ENCODE measurements at places on chromosomes 5 and 9.

DNA sequence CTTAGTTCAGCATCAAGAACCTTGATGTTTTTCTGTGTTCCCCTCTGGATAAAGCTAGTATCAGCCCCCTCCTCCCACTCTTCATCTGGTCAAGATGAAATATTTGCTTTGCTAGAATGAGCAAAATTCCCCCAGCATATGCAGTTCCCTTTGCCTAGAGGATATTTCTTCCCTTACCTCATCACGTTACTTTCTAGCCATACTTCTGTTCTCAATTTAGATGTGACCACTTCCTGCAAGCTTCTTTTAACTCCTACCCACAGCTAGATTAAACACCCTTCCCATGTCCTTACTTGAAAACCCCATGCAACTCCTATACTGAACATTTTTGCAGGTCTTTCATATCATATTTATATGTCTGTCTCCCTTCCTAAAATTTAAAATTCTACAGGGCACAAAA, 178.9 kb upstream of the TUSC1 start:
- no peak for DNase-seq

DNA sequence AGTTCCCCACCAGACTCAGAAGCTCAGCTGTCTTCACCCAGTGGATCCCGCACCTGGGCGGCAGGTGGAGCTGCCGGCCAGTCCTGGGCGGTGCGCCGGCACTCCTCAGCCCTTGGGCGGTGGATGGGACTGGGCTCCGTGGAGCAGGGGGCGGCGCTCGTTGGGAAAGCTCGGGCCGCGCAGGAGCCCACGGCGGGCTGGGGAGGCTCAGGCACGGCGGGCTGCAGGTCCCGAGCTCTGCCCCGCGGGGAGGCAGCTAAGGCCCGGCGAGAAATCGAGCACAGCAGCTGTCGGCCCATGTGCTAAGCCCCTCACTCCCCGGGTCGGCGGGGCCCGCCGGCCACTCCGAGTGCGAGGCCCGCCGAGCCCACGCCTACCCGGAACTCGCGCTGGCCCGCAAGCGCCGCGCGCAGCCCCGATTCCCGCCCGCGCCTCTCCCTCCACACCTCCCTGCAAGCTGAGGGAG, 560.0 kb downstream of the BRINP1 start:
- no peak for DNase-seq

DNA sequence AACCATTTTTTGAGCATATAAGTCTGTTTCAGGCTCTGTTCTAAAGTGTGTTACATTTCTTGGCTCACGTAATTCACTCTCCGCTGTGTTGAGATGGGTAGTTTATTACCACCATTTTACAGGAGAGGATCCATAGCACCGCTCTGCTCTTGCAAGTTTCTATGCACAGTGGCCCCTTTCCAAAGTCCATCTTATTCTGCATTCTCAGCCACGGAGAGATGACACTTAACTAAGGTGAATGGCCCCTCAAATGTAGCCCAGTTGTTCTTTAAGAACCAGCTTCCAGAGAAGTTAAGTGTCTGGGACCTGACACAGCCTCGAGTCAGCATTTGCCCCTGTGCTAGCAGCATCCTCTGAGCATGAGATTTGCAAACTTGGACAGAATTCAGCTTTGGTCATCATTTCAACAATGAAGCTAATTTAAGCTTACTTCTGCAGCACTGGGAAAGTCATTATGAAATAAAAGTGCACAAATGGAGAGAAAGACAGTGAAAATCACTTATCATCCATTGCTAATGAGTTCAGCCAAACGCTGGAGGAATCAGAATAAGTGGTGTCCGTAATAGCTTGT, 61.9 kb downstream of the FAM78A start:
- DNase-seq: no peak

- DNase-seq: no peak
Measured at GRCh38 chr5:81698813-81699212, 52.1 kb downstream of the SSBP2 start.

DNA sequence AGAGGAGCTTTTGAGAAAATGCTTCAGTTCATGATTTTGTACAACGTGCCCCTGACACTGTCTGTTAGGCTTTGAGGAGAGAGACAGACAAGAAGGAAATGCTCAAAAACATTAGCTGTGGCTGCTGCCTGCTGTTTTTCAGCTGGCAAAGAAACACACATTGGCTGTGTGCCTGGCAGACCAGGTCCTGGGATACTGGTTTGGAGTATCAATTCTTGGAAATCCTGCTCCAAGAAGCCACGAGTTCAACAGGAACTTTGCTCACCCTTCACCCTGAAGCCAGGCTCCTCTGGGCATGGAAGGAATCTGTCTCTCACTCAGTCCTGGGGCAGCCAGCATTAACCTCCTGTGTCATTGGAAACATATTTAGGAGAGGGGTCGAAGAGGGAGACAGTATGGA, 245.5 kb downstream of the AUH start:
- DNase-seq: no peak

- DNase-seq: peak; percentile 39
Measured at GRCh38 chr9:98074115-98074990, 17.8 kb downstream of the NANS start.

DNA sequence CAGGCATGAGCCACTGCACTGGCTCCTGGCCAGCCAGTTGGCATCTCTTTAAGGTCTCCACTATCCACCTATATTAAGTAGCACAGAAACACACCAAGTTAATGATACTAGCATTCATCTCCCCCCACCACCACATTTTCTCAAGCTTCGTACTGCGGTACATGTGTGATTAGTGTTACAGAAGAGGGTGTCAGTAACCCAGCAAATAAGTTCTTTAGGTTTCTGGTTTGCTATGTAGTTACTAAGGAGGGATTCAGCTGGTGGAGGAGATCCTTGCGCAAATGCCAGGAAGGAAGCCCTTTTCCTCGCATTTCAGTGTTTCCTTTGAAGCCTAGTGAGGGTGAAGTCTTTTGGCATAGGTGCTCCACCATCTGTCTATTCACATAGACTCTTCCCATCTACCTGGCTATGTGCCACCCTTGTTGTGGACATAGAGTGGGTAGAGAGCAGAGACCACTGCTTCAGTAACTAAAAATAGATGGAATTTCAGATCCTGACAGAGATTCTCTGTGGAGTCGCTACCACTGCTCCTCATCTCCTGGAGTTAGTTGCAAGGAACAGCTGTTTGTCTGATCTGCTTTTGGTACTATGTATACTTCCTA, 16.7 kb downstream of the UBE2D2 start:
- peak; percentile 8 for DNase-seq

GRCh38 chr5:152584103-152584502, 179.0 kb upstream of the NMUR2 start:
- DNase-seq: no peak

DNA sequence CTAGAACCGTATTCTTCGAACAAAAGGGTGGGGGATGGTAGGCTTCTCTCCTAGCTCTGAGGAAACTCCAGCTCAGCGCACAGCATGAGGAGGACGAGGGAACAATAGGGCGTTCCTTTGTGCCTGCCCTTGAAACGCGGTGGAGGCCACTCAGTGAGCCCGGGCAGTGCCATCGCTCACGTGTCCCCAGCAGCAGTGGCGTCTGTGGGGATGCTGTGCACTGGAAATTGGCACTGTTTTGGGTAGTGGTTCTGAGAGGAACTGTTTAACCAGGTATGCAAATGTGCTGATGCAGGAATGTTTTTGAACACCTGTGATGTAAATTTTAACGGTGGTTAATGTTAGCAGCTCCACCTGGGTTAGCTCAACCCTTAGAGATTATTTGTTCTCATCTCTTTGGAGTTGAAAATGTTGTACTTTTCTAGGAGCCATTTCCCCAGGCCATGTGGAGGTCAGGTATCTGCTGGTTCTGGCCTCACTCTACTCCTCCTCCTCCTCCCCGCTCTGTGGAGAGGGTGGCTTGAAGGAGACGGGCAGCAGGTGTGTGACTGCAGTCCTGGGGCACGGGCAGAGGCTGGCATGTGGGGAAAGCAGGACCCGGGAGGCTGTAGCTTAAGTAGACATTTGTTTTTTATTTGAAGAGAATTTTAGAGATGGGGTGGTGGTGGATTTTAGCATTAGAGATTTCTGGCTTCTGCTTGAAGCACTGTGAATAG, 48.3 kb downstream of the EHMT1 start:
- no peak for DNase-seq

- DNase-seq: no peak
Measured at GRCh38 chr9:18722882-18723281, 248.9 kb downstream of the ADAMTSL1 start.

GRCh38 chr5:40291338-40291737, 388.4 kb upstream of the PTGER4 start:
- DNase-seq: no peak

- DNase-seq: no peak
Measured at GRCh38 chr5:83363111-83363885, 108.2 kb upstream of the VCAN start.

- no peak for DNase-seq
Measured at GRCh38 chr5:54470677-54471076, 15.2 kb downstream of the HSPB3 start.

DNA sequence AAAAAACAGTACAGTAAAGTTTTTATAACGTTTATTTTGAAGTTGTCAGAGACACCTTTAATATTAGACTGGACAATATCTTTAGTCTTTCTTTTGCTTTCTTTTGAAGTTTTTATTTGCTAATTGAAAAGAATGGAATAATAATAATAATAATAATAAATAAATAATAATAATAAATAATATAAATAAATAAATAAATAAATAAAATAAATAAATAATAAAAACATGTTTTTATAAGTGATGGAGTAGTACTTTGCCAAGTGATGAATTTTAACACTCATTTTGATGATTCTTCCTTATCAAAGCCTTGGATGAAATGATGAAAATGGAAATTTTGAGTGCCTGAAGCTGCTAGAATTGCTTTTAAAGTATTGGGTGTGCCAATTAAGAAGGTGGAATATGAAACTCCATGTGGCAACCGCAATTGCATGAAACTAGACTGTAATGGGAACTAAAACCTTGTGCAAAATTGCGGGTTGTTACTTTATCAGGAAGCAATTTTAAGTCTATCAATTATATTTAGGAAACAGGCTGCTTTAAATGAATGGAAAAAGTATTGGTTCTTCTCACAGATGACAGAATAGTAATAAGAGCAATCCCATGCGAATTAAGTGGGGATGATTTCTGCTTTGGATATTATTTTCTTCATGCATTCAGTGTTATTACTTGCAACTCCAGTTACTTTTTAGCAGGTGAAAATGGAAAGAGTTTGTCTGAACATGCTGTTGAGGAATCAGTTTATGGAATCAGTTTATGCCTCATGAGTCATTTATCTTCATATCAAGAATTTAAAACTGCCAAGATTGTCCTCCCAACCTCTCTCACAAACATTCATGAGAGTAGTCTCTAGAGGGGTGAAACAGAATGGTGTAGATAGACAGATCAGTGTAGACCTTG, 4.6 kb downstream of the ANXA1 start:
- no peak for DNase-seq

DNA sequence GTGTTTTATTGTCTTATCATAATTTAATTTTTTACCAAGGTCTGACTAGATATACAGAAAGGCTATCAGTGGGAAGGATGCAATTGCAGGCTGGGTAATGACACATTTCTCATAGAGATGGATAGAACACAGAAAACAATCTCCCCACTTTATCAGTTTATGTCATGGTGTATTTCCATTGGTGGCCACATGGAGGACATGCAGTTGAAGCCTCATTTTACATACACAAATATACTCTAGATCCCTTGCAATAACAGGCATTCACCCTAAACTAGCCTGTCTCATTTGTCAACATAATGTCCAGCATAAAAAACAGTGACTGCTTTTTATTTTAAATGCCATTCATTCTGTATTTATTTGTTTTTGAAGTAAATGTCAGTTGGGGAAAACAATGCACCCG, 526.3 kb downstream of the GABRG2 start:
- no peak for DNase-seq

GRCh38 chr5:79936002-79936645, 54.9 kb downstream of the MTX3 start:
- DNase-seq: no peak

- no peak for DNase-seq
Measured at GRCh38 chr9:84698323-84698722, 28.8 kb downstream of the NTRK2 start.

GRCh38 chr9:136587145-136587943, 41.5 kb upstream of the NOTCH1 start:
- no peak for DNase-seq
